ENCODE measurements at places on chromosomes 11 and 22.

DNA sequence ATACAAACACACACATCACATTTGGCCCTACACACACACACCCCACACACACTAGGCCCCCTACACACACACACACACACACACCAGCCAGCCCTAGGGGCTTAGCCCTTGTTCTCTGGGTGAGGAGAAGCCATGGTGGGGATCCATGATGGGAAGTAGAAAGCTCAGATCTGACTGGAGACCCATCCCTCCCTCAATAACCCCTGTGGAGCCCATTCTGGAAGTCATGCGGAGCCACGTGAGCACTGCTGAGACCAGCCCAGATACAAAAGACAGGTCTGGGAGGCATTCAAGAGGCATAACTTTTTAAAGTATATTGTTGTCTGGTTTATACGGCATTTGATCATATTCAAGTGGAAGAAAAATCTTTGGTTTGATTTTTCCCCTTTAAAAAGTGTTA, 448.5 kb downstream of the SOX6 start:
- DNase-seq = no peak

GRCh38 chr22:39090426-39091064, 6.5 kb upstream of the APOBEC3H start:
- no peak for DNase-seq

GRCh38 chr22:22375576-22376351, 131.2 kb downstream of the VPREB1 start:
- no peak for DNase-seq

DNA sequence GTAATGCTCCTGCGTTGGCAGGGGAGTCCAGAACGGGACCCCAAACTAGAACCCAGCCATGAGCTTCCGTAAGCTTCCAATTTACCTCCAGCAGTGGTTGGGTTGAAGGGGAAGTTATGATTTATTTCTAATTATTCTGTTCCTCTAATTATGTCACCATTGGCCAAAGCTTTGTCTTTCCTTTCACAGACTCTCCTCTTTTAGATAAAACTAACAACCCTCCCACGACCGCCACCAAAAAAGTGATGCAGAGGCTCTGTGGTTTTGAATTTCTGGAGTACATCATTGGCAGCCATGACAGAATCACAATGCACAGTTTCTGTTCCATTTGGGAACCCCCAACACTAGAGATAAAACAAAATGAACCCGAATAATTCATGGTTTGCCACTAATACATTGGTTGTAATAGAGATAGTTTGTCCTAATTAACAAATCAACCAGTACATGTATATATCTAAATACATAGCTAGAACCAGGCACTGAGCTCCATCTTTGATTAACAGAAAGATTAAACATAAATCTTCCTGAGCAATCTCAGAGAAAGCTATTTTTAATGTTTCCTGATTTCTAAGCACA, 64.3 kb downstream of the ETS1 start:
- no peak for DNase-seq

DNA sequence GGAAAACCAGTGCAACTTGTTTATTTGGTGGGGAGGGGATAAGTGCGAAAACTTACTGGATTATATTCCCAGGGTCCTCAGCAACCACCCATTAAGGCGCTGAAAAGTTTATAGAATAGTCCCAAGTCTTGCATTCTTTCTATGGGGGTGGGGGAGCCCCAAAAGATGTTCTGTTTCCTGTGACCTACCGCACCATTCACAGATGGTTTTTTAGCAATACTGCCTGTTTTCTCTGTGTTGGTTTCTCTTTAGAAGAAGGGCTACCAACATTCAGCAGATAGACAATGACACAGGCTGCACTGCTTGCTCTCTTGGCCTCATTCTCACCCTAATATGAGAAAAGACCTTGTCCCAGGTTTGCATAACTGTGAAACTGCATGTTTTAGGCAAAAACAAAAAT, 86.5 kb downstream of the FAM76B start:
- DNase-seq = no peak

Data from SK-N-DZ (cell line).